Stimulated activated CD4-positive, alpha-beta T cell treated with anti-CD3 and anti-CD28 coated beads, Interleukin-2, amount 100 ng/mL, for 48 hours (primary cell): ENCODE measurements at places on chromosomes 16 and 17.

GRCh38 chr16:85459529-85460251 lies 153.4 kb upstream of the GSE1 start:
- no peak for DNase-seq

GRCh38 chr16:23855010-23855409 lies 19.2 kb downstream of the PRKCB start:
- no peak for DNase-seq

GRCh38 chr17:18958611-18959010 lies 6.6 kb downstream of the SLC5A10 start:
- no peak for DNase-seq

DNA sequence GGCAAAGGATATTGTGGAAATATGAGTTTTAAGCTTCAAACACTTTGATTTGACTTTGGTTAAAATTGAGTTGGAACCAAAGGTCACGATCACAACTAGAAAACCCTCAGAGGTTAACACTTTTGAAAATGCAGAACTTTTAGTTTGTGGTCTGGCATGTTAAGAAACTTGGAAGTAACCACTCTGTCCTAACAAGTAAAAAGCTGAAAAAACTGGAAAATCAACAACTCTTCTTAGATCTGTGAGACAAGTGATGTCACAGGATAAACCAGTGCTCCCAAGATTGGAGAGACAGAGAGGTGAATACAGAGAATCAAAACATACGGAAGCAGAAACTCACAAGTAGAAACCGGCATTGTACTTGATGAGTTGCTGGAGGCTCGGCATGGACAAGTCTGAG lies 17.4 kb downstream of the MFSD6L start:
- DNase-seq: no peak

DNA sequence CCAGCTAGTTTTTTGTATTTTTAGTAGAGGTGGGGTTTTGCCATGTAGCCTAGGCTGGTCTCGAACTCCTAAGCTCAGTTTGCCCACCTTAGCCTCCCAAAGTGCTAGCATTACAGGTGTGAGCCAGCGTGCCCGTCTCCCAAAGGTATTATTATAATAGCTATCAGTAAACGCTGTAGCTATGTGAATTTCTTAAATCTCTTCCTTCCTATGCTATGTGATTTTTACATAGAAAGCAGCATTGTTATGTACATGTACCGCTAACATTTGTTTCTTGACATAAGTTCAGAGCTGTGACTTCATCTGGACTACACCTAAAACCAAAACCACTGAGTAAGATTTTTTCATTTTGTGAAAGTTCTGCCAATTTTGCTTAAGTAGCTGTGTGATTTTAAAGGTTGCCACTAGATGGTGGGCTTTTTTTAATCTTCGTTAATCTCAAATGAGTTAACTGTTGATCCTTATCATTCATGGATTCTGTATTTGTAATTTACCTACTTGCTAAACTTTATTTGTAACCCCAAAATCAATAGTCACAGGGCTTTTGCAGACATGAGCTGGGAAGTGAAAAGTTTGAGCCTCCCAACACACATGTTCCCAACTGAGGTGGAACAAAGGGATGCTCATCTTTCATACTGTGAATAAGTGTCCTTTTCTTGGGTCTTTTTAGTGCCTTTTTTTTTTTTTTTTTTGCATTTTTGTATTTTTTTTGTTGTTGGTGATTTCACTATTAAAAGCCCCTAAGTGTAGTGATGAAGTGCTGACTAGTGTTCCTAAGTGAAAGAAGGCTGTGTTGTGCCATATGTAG lies 21.9 kb downstream of the PRKAR1A start:
- no peak for DNase-seq

- no peak for DNase-seq
Observed at GRCh38 chr17:40612599-40613244, 34.9 kb downstream of the SMARCE1 start.

GRCh38 chr17:8841844-8842243 lies 25.6 kb downstream of the PIK3R6 start:
- no peak for DNase-seq

- DNase-seq: peak; percentile 22
Observed at GRCh38 chr16:29148131-29148691, 163.4 kb downstream of the LAT start.

GRCh38 chr17:74325376-74325742 lies 667 bp upstream of the KIF19 start:
- DNase-seq: no peak

GRCh38 chr16:85735225-85735635 lies 15.7 kb downstream of the C16orf74 start:
- no peak for DNase-seq

GRCh38 chr17:51355441-51356410 lies 95.4 kb downstream of the UTP18 start:
- DNase-seq: no peak

- DNase-seq: peak; percentile 51
Observed at GRCh38 chr16:87780385-87780989, 14.7 kb upstream of the KLHDC4 start.

DNA sequence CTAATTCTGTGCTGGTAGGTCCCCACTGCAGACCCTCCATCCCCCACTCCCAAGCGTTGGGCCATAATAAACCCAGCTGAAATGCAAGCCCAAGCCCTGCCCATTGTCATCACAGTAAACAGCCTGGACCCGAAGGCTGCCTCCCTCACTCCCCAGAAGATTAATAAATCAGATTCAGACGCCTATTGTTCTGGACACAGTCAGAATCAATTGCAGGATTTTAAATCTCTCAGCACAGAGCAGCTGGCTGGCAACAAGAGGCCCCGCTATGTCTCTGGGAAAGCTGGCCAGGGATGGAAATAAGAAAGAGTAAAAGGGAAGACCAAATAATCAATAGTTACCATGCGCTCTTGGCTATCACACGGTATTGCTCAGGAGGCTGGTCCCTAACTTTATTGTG lies 93.9 kb downstream of the C17orf67 start:
- no peak for DNase-seq
